Activated CD8-positive, alpha-beta memory T cell treated with anti-CD3 and anti-CD28 coated beads for 48 hours (primary cell): ENCODE measurements at places on chromosomes 4 and X.

GRCh38 chr4:94399721-94400120, 52.0 kb upstream of the PDLIM5 start:
- no peak for DNase-seq

DNA sequence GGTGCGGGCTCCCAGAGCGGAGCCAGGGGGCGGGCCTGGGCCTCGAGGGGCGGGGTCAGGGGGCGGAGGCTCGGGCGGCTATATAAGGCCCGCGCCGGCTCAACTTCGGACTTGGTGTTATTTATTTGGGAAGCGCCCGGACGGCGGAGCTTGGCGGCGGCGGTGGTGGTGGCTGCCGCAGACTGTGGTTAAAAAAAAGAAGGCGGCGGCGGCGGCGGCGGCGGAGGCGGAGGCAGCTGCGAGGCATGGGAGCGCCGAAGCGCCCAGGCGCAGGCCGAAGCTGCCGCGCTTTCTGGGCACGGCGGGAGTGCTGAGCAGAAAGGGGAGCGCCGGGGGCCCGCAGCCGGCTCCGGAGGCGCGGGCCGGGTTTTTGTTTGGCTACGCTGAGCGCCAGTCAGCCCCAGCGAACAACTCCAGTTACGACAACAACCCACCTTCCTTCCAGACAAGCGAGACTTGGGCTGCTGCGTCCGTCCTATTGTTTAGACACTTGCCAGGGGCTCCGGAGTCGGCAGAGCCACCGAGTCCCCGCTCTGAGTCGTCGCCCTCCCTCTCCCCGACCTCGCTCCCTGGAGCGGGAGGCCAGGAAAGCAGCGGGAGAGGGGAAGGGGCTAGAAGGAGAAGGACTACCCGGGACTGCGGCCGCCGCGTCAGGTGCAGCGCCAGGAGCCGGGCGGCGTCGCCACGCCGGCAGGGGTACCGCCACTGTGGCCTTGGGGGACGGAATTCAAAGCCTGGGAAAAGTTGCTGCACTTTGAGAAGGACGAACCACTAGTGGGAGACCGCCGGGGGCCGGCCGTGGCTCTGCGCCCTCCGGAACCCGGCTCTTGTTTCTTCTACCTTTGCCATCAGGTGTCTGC, at the start of gene SLIT2:
Gene SLIT2 (plus strand): TSS at position 110 of the 860 bp plus-strand sequence. CDS start 1,911 bp downstream, outside the sequence.
- no peak for DNase-seq

DNA sequence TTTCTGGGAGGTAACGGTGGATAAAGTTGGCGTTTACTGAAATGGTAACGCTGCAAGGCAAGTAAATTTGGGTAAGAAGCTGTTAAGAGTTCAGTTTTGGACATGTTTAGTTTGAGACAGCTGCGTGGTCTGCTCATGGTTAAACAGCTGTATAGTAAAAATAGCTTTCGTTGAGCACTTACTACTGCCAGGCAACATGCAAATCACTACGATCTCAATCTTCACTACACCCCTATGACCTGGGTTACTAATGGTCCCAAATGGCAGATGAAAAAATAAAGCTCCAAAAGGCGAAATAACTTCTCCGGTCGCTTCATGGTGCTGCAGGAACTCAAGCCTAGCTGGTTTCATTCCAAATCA, 22.2 kb downstream of the FABP2 start:
- no peak for DNase-seq

- DNase-seq: no peak
Measured at GRCh38 chrX:129233786-129234185, 289.5 kb downstream of the SMARCA1 start.

DNA sequence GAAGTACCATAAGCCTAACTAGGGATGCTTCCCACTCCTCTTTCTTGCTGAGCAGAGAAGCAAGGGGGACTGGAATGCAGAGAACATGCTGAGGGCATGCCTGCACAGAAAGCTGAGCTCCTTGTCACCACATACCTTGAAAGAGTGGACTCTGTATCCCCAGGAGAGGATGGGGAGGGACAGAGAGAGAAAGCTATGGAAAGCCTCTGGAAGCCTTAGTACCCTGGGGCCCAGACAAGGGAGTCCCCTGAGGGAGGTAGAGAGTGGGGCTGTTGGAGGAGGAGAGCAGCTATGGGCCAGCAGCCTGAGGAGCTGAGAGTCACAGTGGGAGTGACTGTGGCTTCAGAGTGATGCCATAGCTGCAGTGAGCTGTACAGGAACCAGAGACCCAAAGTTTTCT, 77.9 kb downstream of the RTL9 start:
- no peak for DNase-seq

GRCh38 chr4:41792166-41792565, 43.6 kb upstream of the PHOX2B start:
- DNase-seq: no peak

DNA sequence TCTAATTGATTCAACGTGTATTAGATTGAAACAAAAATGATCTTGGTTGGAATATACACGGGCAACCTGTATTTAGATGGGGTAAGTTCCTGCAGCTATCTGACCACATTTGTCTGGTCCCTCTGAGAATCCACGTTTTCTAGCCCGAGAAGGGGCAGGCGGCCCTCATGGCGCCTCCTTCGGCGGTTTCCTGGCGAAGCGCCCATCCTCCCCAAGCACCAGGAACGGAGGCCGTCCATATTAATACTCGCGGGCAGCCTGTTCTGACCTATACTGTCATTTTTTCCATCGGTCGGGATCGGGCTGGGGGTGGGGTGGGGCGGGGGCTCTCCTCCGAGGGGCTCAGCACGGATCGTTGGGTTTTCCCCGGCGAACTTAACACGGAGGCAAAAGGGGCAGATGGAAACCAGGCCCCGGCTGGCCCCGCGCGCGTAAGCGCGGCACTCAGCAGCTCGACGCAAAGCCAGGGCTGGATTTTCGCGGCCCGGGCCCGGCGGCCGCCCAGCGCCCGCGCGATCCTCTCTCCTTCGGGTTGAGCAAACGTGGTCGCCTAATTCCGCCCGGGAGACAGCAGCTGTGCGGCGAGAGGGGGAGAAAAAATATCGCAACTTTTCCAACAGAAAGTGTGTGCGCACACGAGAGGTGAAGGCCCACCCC, 77.2 kb upstream of the BCOR start:
- DNase-seq: no peak

DNA sequence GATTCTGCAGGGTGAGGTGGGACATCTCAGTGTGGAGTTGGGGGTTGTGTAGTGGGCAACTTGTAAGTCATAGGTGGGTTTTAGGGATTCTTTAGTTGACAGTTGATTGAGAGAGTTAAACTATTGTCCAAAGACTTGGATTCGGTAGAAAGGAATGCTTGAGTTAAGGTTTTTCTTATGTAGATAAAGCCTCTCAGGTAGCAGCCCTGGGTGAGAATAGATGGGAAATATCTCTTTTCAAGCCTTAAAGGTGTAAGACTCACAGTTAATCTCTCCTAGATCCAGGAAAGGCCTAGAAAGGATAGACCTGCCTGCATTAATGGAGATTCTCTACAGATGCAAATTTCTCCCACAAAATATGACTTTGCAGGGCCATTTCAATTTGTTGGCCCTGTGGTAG, 108.4 kb downstream of the ARSJ start:
- no peak for DNase-seq

DNA sequence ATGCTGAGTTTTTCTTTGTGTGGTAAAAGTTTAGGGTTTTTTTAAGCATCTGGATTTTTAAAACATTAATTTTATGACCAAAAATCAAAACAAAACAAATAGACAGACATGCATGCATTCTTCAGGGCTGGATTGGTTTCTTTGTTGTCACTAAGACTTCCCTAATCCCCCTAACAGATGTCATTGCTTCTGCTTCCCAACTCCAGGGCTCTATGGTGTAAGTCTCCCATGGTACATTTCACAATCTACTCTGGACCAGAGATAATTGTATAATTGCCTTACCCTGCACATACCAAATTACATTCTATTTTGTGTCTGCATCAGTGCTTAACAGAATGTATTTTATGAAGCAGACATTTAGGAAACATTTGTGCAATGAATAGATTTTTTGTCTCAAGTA, 529.1 kb upstream of the SMIM31 start:
- no peak for DNase-seq

DNA sequence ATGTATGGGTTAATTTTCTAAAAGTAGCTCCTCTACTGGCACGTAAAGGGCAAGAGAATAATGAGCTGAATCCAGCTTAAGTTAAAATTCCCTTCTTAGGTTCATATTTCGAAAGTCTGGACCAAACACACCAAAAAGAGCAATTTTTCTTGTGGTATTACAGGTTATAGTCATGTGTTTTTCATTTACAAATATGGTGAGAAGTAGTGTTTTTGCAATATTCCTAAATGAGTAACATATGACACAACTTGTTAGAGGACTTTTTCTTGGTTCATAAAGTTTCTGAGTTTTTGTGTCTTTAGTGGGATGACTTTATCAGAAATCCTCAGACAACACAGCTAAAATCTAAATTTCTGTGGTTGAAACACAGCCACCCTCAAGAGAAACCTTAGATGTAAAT, 172.1 kb downstream of the AFF2 start:
- DNase-seq: no peak

DNA sequence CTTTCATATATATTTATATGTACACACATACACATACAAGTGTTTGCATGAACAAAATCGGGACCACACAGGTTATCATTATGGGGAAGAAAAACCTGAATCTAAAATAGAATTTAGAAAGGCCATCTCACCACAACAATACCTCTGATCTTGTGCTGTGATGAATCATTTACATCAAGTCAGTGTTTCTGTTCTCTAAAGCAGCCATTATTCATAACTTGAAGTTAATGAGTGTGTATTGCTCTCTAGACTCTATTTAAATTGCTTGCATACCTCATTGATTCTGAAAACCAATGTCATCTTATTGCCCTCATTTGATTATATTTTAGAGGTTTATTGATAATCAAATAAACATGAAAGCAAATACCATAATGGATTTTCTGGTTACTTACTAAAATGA, 71.6 kb downstream of the FAM114A1 start:
- no peak for DNase-seq

- DNase-seq: no peak
Measured at GRCh38 chrX:112457788-112458187, 221.9 kb downstream of the LHFPL1 start.

GRCh38 chrX:130330706-130331105, 9.0 kb upstream of the SLC25A14 start:
- no peak for DNase-seq

DNA sequence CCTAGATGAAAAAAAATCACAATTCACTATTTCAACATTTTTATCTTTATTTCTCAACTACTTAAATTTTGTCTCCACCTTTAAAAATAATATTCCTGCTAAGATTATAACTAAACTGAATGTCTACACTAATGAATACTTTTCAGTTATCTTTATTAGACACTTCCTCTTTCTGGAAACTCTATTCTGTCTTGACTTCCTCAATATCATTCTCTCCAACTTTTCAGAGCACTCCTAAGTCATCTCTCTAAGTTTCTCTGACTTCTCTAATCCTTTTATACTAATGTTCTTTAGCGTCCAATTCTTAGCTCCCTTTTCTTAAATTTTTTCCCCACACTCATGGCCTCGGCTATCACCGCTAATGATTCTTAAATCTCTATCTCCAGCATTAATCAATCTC, 374.2 kb downstream of the FBXO8 start:
- no peak for DNase-seq

- DNase-seq: no peak
Measured at GRCh38 chrX:11321986-11322385, 28.8 kb downstream of the AMELX start.
